ENCODE measurements at places on chromosomes 6 and 20. TPM values are rescaled to one million over a fixed set of nuclear protein-coding genes. Genes with fewer than 3 reads are reported as not detected.
A peak's percentile ranks its signal among the peaks of the same experiment; 100 is the strongest.

LPA gene
- not detected for total RNA-seq

ACTR5 gene
- 14.0 TPM for total RNA-seq

RIPPLY2 gene
- total RNA-seq, result not detected

BANF2 gene
- not detected for total RNA-seq

OGFRL1 gene
- total RNA-seq, result 17.6 TPM

CALHM4 gene
- 0.28 TPM for total RNA-seq

CHRNA4 gene
- not detected for total RNA-seq

TFAP2A gene
- 2.1 TPM for total RNA-seq

SLC13A3 gene
- total RNA-seq, result 0.04 TPM

FAM209B gene
- not detected for total RNA-seq

OR12D3 gene
- not detected for total RNA-seq

DNA sequence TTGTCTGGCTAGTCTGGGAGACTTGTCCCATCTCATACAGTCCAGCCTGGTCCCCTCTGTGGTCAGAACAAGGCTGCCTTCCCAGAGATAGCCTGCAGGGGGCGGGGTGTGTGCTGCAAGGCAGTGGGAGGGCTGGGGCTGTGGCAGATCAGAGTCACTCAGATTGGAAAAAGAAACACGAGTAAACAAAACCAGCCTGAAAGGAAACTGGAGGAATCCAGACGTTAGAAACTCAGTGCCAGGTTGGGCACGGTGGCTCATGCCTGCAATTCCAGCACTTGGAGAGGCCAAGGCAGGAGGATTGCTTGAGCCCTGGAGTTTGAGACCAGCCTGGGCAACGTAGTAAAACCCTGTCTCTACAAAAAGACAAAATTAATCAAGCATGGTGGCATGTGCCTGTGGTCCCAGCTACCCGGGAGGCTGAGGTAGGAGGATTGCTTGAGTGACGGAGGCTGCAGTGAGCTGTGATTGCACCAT is 20.2 kb downstream of the LEMD2 start:
- DNase-seq, result no peak

- no peak for DNase-seq
Measured at GRCh38 chr6:119832411-119832810, 482.9 kb upstream of the MAN1A1 start.

- DNase-seq, result peak; percentile 37
Measured at GRCh38 chr6:137261361-137261760, 42.2 kb upstream of the IFNGR1 start.

- no peak for DNase-seq
Measured at GRCh38 chr6:33298773-33299236, at the start of gene RGL2. RGL2 (minus strand) TSS chr6:33298942; CDS start chr6:33298610, 332 bp downstream.

GRCh38 chr6:122839472-122839871 is 50.4 kb downstream of the SMPDL3A start:
- DNase-seq, result peak; percentile 4

DNA sequence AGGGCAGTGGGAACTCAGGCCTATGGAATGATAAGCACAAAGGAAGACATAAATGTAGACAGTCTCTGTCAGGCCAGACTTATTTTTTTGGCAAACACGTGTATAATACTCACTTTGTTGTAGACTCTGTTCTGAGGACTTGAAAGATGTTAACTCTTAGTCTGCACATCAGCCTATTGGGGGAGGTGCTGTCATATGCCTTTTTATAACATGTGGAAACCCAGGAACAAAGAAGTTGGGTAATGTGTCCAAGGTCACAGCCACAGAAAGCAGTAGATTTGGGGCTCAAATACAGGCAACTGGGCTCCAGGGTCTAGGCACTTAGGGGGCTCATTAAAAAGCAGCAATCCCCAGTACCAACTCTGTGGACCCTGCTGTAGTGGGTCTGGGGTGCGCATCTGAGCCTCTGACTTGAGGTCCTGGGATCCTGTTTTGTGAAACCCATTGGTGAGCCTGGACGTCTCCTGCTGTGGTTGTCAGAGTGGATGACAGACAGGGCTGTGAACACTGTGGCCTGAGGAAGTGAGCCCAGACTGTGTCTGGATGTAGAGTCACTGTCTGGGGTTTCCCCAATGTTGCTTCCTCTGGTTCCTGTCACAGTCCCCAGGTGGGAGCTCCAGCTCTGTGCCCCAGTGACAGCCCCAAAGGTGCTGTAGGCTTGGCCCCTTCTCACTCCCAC is 50.0 kb downstream of the CDH26 start:
- no peak for DNase-seq

- no peak for DNase-seq
Measured at GRCh38 chr6:33578588-33579011, 1.5 kb downstream of the BAK1 start.

DNA sequence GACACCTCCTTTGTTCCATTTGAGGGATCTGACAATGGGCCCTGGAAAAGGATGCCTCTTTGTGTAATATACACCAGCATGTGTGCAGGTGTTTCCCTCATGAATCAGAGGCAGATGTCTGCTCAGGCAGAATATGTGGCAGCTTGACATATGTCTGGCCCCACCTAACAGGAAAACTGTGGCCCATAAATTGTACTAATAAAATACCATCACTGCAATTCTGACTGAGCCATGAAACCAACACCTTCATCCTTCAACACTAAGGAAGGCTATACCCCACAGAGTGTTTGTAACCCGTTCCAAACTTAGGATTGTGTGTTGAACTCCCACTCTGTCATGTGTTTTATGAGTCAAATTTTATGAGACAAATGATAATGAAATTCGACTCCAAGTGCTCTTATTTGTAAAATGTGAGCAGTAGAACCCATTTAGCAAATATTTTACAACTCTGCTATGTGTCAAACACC is 22.7 kb downstream of the LAMA4 start:
- DNase-seq, result peak; percentile 86

- DNase-seq, result no peak
Measured at GRCh38 chr6:143734641-143735063, 56.9 kb downstream of the PHACTR2 start.

DNA sequence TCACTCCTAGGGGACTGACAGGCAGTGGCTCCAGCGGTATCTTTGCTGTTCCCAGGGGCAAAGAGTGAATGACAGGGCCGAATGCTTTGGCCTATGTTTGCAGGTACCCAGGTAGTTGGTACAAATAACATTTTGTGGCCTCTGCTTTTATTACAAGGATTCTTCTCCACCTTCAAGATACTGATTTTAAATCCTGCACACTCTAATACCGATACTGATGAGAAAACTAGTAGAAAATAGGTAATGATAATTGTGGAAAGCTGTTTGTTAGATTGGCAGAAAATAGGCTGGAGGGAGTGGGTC is 772 bp downstream of the HINT3 start:
- DNase-seq, result no peak

DNA sequence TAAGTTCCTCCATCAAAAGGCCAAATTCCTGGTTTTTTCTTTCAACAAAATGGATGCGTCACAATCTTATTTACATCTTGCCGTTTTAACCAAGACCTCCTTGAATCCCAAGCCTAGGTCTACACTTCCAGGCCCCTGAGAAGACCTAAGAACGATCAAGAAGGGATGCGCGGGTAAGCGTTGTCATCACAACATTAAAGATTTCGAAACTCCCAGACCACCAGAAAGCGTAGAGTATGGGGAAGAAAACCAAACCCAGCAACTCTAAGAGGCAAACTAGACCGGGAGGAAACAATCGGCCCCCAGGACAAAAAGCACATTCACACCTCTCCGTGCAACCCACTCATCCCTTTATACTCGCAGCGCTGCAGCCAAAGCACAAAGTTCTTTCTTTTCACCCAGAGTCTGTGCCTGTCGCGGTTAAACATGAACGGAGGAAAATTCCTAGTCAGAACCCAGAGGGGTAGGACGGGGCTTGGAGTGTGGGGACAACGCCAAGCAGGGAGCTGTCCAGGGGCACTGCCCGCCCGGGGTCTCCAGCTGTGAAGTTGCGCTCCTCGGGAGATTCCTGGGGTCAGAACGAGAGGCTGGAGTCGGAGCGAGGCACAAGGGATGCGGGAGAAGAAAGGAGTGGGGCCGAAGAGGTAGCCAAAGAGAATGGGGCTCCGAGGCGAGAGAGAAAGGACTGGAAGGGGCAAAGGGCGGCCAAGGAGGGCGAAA is 725 bp downstream of the OSER1 start:
- DNase-seq, result no peak

- DNase-seq, result no peak
Measured at GRCh38 chr20:18739751-18740166, 73.8 kb upstream of the SCP2D1 start.

- no peak for DNase-seq
Measured at GRCh38 chr6:112839525-112839961, 492.4 kb downstream of the RFPL4B start.

GRCh38 chr6:100001915-100002388 is 7.9 kb upstream of the MCHR2 start:
- DNase-seq, result peak; percentile 4

DNA sequence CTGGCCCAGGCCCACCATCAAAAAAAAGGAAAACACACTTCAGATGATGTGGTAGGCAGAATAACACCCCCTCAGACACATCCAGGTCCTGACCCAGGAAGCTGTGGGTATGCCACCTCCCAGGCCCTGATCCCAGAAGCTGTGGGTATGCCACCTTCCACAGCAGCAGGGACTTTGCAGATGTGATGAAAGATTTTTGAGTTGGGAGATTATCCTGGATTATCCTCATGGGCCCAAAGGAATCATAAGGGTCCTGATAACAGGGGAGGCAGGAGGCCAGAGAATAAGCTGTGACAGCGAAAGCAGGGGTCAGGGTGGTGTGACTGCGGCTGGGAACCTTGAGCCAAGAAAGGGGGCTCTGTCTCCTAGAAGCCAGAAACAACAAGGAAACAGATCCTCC is 55.0 kb downstream of the BMP7 start:
- no peak for DNase-seq

DNA sequence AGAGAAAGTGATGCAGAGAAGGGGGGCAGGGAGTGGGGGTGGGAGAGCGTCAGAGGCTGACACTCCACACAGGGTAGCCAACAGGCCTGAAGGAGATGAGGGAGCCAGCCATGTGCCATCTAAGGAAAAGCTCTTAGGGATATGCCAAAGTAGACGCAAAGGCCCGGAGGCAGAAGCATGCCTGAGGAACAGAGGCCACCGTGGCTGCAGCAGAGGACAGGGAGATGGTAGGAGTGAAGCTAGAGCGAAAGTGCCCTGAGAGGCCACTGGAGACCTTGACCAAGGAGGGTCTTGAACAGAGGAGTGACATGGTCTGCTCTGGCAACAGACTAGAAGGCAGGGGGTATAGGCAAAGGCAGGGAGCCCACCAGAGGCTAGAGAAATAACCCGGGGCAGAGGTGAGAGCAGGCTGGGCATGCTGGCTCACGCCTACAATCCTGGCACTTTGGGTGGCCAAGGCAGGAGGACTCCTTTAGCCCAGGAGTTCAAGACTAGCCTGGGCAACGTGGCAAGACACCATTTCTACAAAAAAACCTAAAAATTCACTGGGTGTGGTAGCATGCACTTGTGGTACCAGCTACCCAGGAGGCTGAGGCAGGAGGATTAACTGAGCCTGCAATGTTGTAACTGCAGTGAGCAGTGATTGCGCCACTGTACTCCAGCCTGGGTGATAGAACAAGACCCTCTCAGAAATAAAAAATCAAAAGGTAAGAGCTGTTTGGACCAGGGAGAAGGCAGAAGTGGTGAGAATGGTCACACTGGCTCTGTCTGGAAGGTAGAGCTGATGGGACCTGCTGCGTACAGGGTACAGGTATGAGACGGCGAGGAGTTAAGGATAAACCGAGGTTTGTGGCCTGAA is 6.3 kb downstream of the RRBP1 start:
- no peak for DNase-seq

- no peak for DNase-seq
Measured at GRCh38 chr20:16472045-16472872, 101.0 kb downstream of the KIF16B start.

- DNase-seq, result no peak
Measured at GRCh38 chr20:10629946-10630650, 43.7 kb downstream of the JAG1 start.

- DNase-seq, result no peak
Measured at GRCh38 chr6:51273228-51273961, 454.7 kb downstream of the TFAP2B start.

- DNase-seq, result peak; percentile 100
Measured at GRCh38 chr6:148367411-148368024, 24.9 kb downstream of the SASH1 start.

GRCh38 chr6:26122402-26122792 is 35.2 kb downstream of the HFE start:
- no peak for DNase-seq

DNA sequence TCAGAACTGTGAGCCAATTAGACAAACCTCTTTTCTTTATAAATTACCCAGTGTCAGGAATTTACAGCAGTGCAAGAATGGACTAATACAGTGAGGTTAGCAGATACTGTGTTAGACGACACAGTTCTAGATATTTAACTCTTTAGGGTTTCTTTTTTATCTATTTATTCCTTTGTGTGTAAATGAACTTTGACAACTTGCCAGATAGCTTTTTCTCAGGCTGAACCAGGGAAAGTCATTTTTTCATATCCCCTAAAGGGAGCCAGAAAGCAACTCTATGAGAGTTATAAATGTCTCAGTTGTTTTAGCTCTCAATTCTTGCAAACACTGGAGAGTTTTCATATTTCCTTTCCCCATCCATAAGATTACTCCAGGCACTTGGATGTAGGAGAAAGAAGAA is 277.3 kb downstream of the PHF3 start:
- DNase-seq, result no peak

- no peak for DNase-seq
Measured at GRCh38 chr20:44603327-44603726, 20.9 kb downstream of the PKIG start.

DNA sequence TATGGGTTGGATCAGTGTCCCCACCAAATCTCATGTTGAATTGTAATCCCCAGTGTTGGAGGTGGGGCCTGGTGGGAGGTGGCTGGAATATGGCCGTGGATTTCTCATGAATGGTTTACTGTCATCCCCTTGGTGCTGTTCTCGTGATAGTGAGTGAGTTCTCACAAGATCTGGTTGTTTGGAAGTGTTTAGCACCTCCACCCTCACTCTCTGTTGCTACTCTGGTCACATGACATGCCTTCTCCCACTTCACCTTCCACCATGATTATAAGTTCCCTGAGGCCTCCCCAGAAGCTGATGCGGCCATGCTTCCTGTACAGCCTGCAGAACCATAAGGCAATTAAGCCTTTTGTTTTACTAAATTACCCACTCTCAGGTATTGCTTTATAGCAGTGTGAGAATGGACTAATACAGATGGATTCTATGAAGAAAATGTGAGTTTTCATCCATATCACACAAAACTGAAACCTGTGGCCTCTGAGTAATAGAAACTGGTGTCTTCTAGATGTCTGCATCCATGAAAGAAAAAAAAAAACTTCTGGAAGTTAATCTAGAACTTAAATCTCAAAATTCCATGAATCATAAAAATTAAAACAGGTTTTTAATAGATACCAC is 39.3 kb downstream of the MBOAT1 start:
- no peak for DNase-seq

All from pulmonary artery endothelial cell (primary cell).